ENCODE measurements at places on chromosomes 2 and 18. TPM values are rescaled to one million over a fixed set of nuclear protein-coding genes. Genes with fewer than 3 reads are reported as not detected.

GRCh38 chr2:147689220-147689909, 155.5 kb upstream of the ACVR2A start:
- H3K4me1 ChIP-seq = no peaks in the 10 kb centered on the region
- H3K4me3 ChIP-seq = no peak overlapping the region
- no peak overlapping the region for H3K27ac ChIP-seq
- H3K36me3 ChIP-seq = no peaks in the 10 kb centered on the region
- no peak for DNase-seq

- H3K27me3 ChIP-seq = no peaks in the 10 kb centered on the region
- no peak overlapping the region for H3K27ac ChIP-seq
- DNase-seq = no peak
- H3K4me1 ChIP-seq = no peaks in the 10 kb centered on the region
Observed at GRCh38 chr2:54855434-54855833, 132.0 kb downstream of the EML6 start.

DNA sequence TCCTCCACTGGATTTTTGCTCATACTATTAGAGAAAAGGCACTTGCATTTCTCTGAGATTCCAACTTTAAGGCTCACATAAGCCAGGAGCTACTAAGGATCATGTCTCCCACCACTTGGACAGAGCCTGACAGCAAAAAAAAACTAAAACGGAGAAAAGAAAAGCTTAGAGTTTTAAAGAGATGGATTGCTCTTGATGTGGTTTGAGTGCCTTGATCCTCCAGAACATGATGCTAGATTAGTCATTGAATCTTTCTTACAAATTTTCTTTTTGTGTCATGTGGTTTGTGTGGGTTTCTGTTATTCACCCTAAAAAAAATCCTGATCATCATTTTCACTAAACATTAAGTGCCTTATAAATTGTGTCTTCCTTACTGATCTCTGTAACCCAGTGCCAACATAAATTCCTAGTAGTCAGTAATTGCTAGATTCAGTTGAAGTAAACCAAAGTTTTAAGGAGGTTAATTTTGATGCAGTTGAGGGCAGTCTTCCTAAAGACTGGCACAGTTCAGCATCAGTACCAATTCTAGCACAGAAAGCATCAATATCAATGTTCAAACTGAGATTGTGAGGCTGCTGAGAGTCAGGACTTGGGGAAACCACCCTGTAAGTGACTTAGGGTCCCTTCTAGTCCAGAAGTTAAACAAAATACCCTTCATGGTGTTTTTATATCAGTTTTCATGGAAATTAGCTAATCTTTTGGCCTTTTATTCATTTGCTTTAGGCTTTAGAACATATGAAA, 206.3 kb downstream of the RAD51AP2 start:
- no peaks in the 10 kb centered on the region for H3K27me3 ChIP-seq
- no peak overlapping the region for H3K4me3 ChIP-seq
- H3K27ac ChIP-seq = no peak overlapping the region
- no peaks in the 10 kb centered on the region for H3K36me3 ChIP-seq

GRCh38 chr2:17517481-17518211, 594 bp downstream of the RAD51AP2 start:
- H3K27me3 ChIP-seq = no peaks in the 10 kb centered on the region
- no peaks in the 10 kb centered on the region for H3K36me3 ChIP-seq
- no peaks in the 10 kb centered on the region for H3K4me1 ChIP-seq
- H3K4me3 ChIP-seq = peak overlapping the region; percentile 44
- DNase-seq = no peak
- H3K27ac ChIP-seq = peak overlapping the region; percentile 56

DNA sequence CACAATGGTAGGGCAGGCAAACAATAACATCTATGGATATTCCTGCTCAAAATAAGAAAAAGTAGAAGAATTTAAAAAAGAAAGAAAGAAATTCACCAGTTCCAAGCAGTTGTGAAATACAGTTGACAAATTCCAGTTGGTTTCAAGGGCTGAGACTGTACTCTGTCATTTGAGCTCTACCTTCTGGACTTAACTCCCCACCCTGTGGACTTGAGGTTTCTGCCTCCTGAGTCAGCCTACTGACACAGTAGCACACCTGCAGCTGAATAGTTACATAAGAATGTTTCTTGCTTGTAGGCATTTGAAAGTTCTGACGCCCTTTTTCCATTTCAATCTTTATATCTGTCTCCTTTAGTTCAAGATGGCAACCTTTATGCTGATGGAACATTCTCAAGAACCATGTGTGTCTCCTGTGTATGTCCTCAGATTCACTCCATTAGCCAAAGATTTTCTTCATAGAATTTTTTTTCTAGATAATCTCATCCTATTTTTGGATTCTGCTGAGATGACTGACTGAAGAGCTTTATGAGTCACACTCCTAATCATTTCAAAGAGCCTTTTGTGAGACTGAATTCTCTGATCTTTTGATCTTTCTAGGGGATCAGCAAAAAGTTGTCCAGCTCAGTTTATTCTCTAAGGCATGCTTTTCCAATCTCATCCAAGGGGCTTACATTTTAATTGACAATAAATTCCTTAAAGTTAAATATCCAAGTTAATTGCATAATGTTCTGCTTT, 19.1 kb downstream of the NETO1 start:
- no peak overlapping the region for H3K4me3 ChIP-seq
- no peak overlapping the region for H3K27ac ChIP-seq
- H3K27me3 ChIP-seq = no peaks in the 10 kb centered on the region
- no peaks in the 10 kb centered on the region for H3K4me1 ChIP-seq
- no peak for DNase-seq

DNA sequence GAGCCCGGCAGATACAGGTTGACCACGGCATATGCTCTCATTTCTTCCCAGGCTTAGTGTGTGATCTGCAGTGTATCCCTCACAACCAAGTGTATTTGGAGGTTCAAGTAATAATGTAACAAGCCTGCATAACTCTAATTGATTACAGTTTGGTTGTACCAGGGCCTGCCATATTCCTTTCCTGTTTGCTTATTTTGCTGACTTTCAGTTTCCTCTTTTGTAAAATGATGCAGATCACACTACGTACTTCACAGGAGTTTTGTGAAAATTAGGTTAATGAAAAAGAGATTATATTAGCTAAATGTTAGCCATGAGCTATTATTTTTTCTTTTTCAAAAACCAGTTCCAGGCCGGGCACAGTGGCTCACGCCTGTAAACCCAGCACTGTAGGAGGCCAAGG, 25.8 kb downstream of the SLC3A1 start:
- H3K4me1 ChIP-seq = no peaks in the 10 kb centered on the region
- no peaks in the 10 kb centered on the region for H3K27me3 ChIP-seq
- H3K36me3 ChIP-seq = no peaks in the 10 kb centered on the region
- H3K27ac ChIP-seq = no peak overlapping the region
- H3K4me3 ChIP-seq = no peak overlapping the region

GRCh38 chr2:200845194-200845593, 19.3 kb downstream of the CLK1 start:
- DNase-seq = no peak
- no peaks in the 10 kb centered on the region for H3K4me1 ChIP-seq
- H3K27ac ChIP-seq = no peak overlapping the region
- H3K27me3 ChIP-seq = no peaks in the 10 kb centered on the region

- H3K36me3 ChIP-seq = no peaks in the 10 kb centered on the region
- no peaks in the 10 kb centered on the region for H3K27me3 ChIP-seq
- DNase-seq = no peak
- no peak overlapping the region for H3K4me3 ChIP-seq
- peaks cover 9% of the 10 kb centered on the region for H3K4me1 ChIP-seq
Observed at GRCh38 chr2:230124757-230125431, 56.2 kb upstream of the SLC16A14 start.

DNA sequence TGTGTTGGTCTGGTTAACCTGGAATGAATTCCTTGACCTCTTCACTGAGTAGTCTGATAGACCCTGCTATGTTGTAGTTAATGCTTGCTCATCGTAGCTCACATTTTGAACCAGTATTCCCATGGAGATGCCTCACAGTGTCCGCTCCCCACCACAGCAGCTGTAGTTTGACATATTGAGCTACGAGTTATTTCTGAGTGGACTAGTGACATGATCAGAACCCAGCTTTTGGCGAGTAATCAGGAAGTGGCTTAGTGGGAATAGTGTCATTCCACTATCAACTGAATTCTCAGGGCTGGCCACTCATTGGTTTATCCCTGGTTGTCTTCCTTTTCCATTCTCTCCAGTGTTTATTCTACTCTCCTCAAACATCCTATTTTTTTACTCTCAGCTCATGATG, 102.7 kb downstream of the MYO1B start:
- H3K27me3 ChIP-seq = no peaks in the 10 kb centered on the region
- H3K4me1 ChIP-seq = peaks cover 3% of the 10 kb centered on the region
- H3K27ac ChIP-seq = no peak overlapping the region
- DNase-seq = no peak
- H3K36me3 ChIP-seq = no peaks in the 10 kb centered on the region

DNA sequence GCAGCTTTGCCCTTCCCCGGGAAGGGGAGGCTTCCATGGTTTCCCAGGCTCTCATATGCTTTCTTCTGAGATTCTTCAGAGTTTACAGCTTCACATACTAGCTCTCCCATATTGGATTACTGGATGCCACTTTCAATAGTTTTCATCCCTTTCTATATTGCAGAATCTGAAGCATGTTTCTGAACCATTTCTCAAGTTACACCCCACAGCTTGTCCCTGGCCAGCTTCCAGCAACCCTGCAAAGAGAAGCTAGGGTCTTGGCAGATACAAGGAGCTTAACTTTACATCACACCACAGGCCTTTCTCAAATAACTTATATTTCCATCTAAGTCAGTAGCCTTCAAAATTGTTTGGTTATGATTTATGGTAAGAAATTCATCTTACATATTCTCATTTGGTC, 39.6 kb downstream of the LHCGR start:
- H3K27ac ChIP-seq = peak overlapping the region; percentile 66
- no peaks in the 10 kb centered on the region for H3K36me3 ChIP-seq
- H3K4me3 ChIP-seq = no peak overlapping the region
- peaks cover 6% of the 10 kb centered on the region for H3K4me1 ChIP-seq
- DNase-seq = no peak

- DNase-seq = no peak
- no peak overlapping the region for H3K4me3 ChIP-seq
- no peaks in the 10 kb centered on the region for H3K27me3 ChIP-seq
- no peak overlapping the region for H3K27ac ChIP-seq
- no peaks in the 10 kb centered on the region for H3K36me3 ChIP-seq
Observed at GRCh38 chr2:223697316-223697891, 95.2 kb upstream of the SCG2 start.

DNA sequence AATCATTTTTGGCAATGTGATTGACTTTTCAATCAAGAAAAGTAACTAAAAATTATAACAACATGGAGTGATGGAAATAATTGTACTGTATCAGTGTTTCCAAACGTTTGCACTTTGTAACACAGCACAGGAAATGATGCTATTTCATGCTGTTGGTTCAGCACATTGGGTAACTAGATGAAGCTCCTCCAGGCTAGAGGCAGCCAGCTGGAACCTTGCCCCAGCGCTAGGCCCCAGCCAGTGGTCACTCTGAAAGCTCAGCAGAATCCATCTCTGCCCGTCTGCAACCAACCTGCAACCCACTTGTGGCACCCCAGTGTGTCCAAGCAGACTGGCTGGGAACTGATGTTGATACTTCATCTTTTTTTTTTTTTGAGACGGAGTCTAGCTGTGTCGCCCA, 15.3 kb downstream of the UNC50 start:
- no peak overlapping the region for H3K4me3 ChIP-seq
- no peaks in the 10 kb centered on the region for H3K4me1 ChIP-seq
- no peak for DNase-seq
- H3K36me3 ChIP-seq = no peaks in the 10 kb centered on the region

DNA sequence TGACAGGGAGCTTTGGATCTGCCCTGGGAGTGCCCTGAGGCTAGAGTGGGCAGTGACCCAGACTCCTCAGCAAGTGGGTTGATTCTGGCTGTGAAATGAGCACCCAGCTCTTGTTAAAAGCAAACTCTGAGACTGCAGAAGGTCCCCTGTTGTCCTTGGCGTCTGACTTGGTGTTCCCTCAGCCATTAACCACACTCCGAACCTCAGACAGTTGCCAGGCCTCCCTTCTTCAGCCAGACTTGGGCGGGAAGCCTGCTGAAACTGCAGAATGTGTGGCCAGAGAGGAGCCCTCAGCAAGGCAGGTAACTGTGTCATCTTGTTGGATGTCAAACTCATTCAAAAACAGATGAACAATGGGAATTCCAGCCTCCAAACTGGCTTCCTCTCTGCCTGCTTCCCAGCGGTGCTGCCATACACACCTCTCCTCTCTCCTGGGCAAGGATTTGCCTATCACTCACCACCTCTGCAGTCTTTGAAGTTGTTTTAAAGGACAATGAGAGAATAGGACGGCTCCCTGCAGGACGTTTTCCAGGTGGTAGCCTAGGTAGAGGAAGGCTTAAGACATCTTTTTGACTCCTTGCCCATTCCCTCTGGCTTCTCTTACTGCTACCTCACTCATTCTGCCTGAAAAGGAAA, 38.9 kb upstream of the B3GNT2 start:
- no peaks in the 10 kb centered on the region for H3K36me3 ChIP-seq
- no peak for DNase-seq
- no peaks in the 10 kb centered on the region for H3K4me1 ChIP-seq
- no peak overlapping the region for H3K27ac ChIP-seq
- no peak overlapping the region for H3K4me3 ChIP-seq
- no peaks in the 10 kb centered on the region for H3K27me3 ChIP-seq

GRCh38 chr2:181239201-181239799, 217.9 kb upstream of the ITGA4 start:
- no peaks in the 10 kb centered on the region for H3K4me1 ChIP-seq
- no peaks in the 10 kb centered on the region for H3K36me3 ChIP-seq
- DNase-seq = no peak
- H3K4me3 ChIP-seq = no peak overlapping the region
- H3K27ac ChIP-seq = no peak overlapping the region

DNA sequence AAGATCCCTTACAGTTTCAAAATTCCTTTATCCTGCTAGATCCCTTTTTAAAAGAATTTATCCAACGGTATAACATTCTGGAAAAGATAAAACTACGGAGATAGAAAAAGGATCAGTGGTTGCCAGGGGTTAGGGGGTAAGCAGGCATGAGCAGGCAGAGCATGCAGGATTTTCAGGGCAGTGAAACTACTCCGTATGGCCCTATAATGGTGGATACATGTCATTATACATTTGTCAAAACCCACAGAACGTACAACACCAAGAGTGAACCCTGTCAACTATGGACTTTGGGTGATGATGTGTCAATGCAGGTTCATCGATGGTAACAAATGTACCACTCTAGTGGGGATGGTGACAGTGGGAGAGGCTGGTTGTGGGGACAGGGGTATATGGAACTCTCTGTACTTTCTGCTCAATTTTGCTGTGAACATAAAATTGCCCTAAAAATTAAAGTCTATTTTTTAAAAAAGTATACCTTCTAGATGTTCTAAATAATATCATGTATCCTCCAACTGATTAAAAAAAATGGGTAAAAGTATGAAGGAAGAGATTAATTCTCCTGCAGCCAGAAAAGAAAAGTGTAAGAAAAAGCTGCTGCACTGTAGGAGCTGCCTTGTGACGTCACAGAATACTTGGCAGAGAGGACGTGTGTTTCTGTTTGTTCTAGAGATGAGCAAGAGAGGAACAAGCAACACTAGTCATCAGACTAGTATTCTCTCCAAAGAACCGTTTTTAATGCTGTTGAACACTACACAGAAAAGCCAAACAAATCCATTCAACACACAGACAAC, 23.6 kb downstream of the ANKRD44 start:
- peak overlapping the region; percentile 67 for H3K27ac ChIP-seq
- no peaks in the 10 kb centered on the region for H3K4me1 ChIP-seq
- H3K27me3 ChIP-seq = no peaks in the 10 kb centered on the region
- DNase-seq = peak; percentile 86
- no peaks in the 10 kb centered on the region for H3K36me3 ChIP-seq

Gene PLEKHH2
- total RNA-seq = 54.7 TPM

Gene ANAPC1
- 6.8 TPM for total RNA-seq

Gene MATN3
- 1.3 TPM for total RNA-seq

Gene ATF2
- total RNA-seq = 52.3 TPM
